ENCODE measurements at places on chromosomes 12 and 14.

DNA sequence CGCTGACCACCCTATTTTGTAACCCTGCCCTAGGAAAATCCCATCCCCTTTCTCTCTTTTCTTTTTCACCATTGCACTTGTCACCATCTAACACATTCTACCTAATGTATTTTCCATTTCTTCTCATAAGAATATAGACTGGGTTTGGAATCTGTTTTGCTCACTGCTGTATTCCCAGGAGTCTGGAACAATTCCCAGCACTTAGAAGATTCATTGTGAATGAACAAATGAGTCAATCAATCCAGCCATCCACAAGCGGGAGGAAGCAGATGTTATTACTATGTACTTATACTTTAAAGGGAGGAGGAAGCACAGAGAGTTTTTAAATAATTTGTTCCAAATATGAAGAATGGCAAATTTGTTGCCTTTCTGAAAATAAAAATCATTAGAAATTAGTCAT is 142.1 kb downstream of the KIF21A start:
- DNase-seq = no peak

- peak; percentile 28 for DNase-seq
These were observed 41.1 kb downstream of the AREL1 start for GRCh38 chr14:74671789-74672188.

- no peak for DNase-seq
These were observed 5.7 kb upstream of the CLEC14A start for GRCh38 chr14:38261620-38262019.

- DNase-seq = peak; percentile 36
These were observed 126.8 kb upstream of the CPM start for GRCh38 chr12:69059465-69060457.

- no peak for DNase-seq
These were observed 28.6 kb downstream of the DYRK2 start for GRCh38 chr12:67677166-67677565.

DNA sequence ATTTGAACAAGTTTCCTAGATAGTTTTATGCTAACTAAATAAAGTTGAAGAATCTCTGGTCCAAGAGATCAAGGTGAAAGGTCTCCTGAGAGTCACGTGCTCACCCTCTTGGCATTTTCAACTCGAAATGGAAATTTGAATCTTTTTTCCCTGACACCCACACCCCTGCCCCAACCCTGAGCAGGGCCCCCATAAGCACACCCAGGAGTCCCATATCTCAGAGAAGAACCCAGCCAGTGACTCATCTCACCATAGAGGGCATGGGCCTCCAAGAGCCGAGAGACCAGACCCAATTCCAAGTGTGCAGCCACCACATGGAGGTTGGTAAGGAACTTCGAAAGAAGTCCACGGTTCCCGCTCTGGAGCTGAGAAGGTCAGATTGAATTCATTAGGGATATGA is 32.6 kb downstream of the TEP1 start:
- no peak for DNase-seq

Data from Panc1 (cell line).